ENCODE measurements at places on chromosomes 13 and 19.
A peak's percentile ranks its signal among the peaks of the same experiment; 100 is the strongest.

GRCh38 chr13:106163426-106163825, 372.0 kb downstream of the EFNB2 start:
- DNase-seq: no peak

DNA sequence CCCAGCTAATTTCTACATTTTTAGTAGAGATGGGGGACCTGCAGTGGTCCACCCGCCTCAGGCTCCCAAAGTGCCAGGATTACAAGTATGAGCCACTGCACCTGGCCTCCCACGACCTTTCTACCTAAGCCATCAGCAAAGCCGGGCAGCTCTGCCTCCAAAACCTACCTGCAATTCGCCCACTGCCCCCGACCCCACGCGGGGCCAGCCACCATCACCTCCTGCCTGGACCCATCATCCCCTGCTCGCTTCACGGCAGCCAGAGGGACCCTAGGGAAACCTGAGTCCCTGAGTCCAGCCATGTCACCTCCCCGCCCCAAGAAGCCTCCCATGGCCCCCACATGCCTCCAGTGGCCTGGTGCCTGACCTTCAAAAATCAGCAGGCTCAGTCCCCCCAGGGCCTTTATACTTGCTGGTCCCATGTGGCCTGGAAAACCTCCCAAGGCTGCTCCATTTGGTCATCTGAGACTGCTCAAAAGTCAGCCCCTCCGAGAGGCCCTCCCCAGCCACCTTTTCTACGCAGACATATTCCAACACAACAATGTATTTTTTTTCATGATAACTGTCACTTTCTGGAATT, 12.1 kb downstream of the ERCC2 start:
- DNase-seq: no peak

DNA sequence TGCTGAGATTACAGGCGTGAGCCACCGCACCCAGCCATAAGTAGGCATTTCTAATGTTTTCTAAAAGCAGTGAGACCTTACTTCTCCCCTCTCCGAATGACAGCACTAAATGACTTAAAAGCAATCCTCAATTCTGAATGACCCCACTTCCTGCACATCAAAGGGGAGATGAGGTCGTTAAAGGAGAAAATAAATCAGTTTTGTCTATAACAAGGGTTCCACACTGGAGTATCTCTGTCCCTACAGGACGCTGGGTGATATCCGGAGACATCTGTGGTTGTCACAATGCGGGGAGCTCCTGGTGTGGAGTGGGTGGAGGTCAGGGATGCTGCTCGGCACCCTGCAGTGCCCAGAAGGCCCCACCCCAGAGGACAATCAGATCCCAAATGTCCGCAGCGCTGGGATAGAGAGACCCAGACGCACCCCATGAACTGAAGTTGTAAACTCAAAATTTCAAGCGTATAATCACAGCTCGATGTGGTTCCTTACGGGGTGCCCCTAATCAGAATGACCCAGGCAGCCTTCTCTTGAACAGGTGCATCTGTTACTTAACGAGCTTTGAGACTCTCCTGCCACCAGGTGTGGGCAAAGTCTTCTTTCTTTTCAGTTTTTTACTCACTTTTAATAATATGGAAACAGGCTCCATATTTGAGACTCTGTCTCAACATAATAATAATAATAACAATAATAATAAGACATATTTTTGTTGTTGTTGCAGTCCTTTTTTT, 2.9 kb downstream of the GNG7 start:
- no peak for DNase-seq

- DNase-seq: peak; percentile 4
Measured at GRCh38 chr13:30792285-30793000, 57.1 kb downstream of the ALOX5AP start.

DNA sequence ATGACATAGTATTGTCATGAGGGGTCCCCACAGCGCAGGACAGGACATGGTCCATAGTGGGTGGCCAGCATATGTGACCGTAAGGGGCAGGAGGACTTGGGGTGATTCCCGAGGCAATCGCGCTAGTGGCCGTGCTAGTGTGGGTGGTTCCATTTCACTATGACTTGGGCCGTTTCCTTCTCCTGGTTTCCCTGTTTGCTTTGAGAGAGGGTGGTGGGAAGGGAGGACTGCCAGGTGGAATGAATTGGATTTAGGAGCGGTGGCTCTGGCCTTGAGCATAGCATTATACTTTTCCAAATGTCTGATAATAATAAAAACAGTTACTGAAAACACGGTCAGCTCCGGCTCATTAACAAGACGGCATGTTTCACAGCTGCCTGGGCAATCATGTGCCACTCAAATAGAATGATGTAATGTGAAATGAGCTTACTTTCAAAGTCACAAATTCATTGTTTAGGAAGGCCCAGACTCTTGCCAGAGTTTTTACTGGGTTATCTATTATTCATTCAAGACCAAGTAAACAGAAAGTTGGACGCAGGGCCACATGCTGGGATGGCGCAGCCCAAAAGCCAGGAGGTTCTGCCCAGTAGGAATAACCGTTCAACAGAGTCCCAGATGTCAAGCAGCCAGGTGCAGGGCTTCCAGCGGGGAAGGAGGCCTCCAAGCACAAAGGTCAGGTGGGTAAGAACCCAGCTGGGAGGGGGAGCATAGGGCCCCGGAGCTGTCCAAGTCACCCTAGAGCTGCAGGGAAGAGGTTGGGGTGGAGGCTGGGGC, 19.6 kb upstream of the SLC15A1 start:
- DNase-seq: no peak

- no peak for DNase-seq
Measured at GRCh38 chr13:83136660-83137059, 745.6 kb downstream of the SLITRK1 start.

- no peak for DNase-seq
Measured at GRCh38 chr13:73082895-73083294, 24.1 kb downstream of the KLF5 start.

DNA sequence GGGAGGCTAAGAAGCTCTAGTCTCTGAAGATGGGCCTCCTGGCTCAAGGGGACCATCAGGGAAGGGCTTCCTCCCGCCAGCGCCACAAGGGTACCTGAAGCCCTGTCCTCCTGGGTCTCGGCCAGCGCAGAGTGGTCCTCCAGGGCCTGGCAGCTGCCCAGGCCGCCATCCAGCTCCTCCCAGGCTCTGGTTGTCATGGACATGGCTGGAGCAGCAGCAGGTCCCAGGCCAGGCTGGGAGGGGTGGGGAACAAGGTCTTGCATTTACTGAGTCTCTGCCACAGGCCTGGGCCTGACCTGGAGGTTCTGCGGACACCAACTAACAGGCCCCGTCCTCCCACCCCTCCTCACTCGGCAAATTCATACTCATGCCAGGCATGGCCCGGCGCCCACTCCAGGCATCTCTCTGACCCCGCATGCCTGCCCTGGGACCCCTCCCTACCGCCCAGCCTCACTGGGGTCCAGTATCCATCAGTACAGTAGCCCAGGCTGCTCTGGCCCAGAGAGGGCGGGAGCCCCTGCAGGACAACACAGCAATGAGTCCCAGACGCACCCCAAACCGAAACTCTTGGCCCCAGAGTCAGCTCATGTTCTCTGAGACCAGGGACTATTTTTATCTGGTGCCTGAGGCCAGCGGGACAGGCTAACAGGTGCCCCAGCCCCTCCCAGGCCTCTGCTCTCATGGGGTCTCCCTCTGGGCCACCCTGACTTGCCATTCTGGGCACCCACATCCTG, 938 bp downstream of the JSRP1 start:
- peak; percentile 33 for DNase-seq

DNA sequence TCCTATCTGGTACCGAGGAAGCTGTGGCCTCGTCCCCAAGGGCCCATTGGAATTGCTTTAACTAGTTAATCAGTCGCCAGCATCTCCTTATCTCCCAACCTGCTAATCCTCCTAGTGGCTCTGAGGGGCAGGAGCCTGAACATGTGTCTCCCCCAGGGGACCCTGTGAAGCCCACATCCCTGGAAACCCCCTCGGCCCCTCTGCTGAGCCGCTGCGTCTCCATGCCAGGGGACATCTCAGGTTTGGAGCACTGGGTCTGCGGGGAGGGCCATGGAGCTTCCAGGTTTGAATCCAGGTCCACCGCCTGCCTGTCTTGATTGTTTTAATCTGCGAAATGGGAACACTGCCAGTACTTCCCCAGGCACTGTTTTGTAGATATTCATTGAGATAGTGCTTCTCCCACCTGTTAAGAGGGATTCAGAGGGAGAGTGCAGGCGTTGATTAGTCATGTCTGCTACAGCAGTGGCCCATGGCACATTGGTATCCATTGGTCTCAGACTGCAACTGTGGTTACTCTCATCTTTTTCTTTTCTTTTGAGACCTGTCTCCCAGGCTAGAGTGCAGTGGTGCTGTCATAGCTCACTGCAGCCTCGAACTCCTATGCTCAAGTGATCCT, 6.4 kb downstream of the PNPLA6 start:
- DNase-seq: no peak

DNA sequence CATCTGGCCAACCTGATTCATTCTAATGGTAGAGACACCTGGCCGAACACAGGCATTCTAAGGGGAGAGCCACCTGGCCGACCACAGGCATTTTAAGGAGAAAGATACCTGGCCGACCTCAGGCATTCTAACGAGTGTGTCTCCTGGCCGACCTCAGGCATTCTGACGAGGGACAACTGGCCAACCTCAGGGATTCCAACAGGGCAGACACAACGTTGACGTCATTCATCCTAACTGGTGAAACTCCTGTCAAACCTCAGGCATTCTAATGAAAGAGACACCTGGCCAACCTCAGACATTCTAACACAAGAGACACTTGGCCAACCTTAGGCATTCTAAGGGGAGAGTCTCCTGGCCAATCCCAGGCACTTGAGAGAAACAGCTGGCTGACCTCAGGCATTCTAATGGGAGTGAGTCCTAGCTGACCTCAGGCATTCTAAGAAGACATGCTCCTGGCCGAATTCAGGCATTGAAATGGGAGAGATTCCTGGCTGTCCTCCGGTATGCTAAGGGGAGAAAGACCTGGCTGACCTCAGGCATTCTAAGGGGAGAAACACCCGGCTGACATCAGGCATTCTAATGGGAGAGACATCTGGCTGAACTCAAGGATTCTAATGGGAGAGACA, 1352.5 kb downstream of the UQCRFS1 start:
- DNase-seq: no peak

DNA sequence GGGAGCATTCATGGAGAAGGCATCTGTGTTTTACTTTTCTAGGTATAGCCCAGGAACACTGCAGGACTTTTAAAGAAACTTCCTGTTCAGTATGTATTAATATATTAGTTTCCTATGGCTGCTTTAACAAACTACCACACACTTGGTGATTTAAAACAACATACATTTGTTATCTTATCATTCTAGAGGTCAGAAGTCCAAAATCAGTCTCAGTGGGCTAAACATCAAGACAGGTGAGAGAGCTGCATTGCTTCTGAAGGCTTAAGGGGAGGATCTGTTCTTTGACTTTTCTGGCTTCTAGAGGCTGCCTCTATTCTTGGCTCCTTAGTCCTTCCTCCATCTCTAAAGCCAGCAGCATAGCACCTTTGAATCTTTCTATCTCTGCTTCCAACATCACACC, 37.6 kb upstream of the DIAPH3 start:
- DNase-seq: no peak
